ENCODE measurements at places on chromosomes 12 and 14.
A peak's percentile ranks its signal among the peaks of the same experiment; 100 is the strongest.

DNA sequence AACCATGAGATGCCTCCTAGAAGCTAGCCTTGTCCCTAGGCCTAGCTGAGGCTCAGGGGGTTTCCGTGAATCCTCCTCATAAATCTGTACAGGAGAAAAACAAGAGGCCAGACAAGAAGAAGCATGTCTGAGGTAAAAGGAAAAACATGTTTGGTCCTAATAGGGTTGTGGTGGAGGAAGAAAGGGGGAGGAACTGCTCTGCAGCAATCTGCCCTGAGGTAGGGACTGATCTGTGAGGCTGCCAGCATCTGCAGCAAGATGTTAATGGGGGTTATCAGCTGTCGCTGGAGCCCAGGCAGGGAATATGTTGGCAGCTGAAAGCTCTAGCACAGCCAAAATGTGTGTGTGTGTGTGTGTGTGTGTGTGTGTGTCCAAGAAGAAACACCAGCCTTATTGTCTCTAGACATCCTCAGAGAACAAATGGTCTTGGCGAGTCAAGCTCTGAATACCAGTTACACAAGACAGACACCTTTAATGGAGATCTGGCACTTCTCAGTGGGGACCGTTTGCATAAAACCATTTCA, 218.5 kb downstream of the NUAK1 start:
- DNase-seq, result no peak

- no peak for DNase-seq
These were observed 3.1 kb downstream of the C14orf180 start for GRCh38 chr14:104582662-104583061.

GRCh38 chr14:36785511-36785910, 123.9 kb downstream of the PAX9 start:
- no peak for DNase-seq

- DNase-seq, result no peak
These were observed 63.7 kb downstream of the WDR20 start for GRCh38 chr14:102203382-102203781.

DNA sequence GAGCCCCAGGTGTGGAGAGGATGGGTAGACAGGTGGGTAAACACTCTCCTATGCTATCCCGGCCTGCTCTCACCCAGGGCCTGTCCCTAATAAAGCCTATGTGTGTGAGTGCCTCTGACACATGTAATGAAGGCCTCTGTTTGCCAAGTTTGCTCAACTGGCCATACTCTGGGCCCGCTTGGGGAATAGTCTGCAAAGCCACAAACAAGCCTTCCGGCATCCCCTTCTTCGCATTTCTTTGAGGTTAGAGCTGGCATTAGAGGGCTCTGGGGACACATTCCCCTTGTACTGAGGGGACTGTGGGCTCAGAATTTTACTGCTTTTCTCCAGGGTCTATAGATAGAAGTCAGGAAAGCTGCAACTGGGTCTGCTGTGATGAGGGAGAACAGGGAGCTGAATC, 240.5 kb downstream of the C12orf75 start:
- DNase-seq, result no peak

DNA sequence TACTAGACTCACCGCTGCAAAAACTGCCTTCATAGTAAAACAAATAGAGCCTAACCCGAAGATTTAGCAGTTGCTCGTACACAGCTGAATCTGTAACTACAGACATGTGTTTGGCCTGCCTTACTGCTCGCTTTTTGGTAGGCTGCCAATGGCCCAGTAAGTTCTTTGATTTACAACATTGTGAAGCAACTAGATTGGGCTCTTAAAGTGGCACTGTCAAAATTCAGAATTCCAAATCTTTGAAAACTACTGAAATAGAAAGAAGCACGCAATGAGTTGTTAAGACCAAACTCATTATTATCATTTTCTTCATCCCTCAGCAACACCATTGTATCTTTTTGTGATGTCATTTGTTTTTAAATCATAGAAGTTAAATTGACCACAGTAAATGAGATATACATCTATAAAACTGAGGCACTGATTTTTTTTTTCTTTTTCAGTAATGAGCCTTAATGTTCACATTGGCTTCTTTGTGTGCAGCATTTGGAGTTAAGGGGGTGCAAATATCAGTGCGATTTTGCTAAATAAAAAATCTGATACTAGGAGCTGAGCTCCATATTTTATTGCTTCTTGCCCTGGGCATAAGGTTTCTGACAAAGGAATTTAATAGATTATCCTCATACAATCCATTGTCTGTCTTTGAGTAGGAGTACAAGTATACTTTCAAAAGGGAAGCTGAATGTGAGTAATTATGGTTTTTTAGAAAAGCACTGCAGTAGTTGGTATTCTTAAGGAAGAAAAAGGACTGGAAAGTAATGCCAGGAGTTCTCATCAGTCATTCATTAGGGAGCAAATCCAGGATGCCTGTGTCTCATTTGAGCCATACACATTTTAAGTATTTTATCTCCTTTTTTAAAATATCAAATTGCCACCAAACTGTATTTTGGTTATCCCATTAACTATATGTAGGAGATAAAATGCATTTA, 138.5 kb downstream of the KICS2 start:
- no peak for DNase-seq

DNA sequence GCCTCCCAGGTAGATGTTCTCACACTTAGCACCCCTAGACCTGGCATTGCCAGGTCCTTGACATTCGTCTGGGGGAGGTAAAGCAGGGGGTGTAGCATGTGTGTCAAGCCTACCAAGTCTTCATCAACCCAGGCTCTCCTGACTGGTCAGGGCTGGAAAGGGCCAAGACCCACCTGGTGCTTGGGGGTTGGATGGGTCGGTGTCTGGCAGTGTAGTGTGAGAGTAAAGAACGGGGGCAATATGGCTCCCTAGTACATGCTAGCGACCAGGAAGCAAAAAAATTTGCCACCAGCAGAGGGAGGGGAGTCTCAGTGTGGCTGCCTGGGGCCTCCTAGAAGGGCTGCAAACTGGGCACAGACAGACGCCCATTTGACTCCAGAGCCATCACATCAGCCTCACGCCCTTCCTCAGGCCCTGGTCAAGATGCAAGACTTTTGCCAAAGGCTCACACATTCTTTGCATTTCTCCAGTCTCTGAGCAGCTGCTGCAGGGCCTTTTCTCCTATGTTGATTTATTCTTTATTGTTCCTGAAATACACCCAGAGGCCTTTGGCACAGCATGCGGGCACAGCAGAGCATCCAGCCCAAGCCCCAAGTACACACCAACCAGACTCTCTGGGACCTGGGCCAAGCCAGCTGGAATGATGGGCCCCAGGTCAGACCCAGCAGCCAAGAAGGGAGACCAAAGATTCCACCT, 38.3 kb upstream of the PNMA1 start:
- DNase-seq, result peak; percentile 49

DNA sequence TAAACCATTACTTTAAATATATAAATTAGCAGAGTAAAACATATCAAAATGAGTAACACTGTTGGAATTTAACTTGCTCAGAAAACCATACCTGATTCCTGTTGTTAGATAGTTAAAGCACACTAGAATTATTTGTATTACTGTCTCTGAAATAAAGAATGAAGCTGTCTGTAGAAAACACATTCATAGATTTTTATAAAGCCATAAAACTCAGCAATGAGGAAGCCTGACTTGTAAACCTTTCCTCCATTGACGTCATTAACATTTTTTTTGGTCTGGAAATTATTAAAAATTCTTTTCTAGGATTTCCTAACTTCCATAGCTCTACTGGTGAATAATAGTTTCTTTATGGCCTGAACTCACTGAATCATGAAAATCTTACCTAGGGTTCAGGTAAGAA, 147.6 kb downstream of the BRMS1L start:
- no peak for DNase-seq

- no peak for DNase-seq
These were observed 2.1 kb downstream of the ITGA5 start for GRCh38 chr12:54416687-54417603.

DNA sequence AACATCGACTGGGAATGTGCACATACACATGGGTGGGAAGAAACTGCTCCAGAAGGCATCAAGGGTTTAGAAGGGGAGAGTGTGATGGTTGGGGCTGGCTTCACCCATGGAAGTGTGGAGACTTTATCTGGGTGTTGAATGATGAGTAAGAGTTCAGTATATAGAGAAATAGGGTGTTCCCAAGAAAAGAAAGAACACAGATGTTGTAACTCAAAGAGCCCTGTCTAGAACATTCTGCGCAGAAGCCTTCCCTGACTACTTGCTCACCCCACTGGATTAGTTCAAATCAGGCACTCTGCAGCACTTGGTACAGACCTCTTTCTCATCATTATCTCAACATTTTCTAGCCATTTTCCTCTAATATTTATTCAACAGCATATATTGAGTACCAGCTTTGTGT, 491.7 kb downstream of the SNAPC1 start:
- DNase-seq, result no peak

DNA sequence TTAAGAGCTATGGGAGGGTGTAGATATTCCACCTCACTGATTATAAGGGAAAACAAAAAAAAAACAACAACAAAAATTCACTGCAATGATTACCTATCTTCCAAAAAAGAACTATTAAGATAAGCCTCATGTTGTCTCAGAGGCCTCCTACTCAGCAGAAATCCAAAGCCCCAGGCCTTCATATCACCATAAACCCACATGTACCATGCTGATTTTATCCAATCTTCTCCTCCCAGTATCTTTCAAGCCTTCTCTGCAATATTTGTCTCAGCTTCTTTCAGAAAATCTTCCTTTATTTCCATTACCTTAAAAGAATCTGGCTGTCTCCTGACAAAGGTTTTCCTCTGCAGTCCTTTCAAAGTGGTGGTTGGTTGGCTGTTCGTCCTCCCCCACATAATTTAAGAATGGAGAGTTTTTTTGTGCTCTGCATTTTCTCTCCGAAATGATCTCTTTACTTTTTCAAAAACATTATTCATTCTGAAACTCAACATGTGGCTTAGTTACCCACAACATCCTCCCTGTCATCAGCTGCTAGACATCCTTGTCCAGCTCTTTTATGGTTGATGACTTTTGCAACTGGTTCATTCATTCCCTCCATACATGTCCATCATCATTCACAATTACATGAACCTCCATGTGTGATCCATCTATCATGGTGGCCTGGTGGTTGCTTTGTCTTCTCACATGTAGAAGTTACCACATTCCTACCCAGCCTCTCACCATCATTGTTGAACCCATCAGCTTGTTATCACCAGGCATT, 2.9 kb upstream of the EPYC start:
- no peak for DNase-seq

DNA sequence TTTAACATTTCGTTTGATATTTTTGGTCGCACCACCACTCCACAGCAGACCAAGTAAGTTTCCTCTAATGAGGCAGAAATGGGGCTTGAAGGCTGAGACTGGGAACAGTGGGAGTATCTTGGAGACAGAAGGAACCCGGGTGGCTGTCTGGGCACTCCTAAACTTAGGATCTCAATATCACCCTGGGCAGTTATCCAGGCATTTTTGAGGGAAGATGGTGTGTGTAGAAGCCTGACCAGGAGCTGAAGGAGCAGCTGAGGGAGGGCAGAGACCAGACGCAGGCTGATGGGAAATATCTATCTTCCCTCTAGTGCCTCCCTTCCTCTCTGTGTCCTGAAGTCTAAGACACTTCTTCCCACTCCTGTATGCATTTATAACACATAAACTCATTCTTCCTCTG, 10.7 kb downstream of the MARS1 start:
- no peak for DNase-seq

GRCh38 chr12:19151298-19151697, 21.8 kb downstream of the PLEKHA5 start:
- no peak for DNase-seq

DNA sequence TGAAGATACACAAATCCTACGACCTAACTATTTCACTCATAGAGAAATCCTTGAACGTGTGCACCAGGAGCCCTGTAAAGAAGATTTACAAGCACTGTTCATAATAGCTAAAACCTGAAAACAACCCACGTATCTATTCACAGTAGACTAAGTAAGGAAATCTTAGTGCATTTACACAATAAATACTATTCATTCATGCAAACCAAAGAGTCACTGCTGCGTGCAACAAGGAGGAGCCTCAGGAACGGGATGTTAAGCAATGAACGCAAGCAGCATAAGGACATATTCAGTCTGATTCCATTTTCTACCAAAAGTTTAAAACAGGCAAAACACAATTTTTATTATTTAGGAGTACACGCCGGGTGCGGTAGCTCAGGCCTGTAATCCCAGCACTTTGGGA, 176.6 kb downstream of the TTC7B start:
- no peak for DNase-seq

DNA sequence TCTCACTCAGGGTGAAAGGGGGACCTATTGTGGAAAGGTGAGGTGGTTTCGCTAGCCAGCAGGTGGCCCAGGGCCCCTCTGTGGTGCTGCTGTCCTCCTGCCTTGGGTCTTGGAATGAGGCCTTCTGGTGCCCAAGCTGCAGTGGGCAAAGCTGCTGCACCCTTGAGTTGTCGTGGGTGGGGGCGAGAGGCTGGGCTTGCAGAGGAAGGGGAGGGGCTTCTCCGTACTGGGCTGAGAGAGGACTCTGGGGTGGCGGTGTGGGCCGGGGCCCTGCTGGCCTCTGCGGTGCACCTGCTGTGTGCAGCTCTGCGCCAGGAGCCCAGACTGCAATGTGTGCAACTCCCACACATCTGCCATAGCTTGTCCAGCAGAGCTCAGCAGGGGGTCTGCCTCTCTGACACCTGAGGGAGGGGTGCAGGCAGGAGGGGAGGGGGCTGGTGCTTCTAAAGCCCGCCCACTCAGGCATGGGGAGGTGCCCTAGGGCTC, 145.8 kb downstream of the KIF26A start:
- DNase-seq, result no peak

- no peak for DNase-seq
These were observed 83.0 kb upstream of the CCDC196 start for GRCh38 chr14:66403183-66403582.

- DNase-seq, result no peak
These were observed 2.1 kb downstream of the CKAP4 start for GRCh38 chr12:106245767-106246166.

DNA sequence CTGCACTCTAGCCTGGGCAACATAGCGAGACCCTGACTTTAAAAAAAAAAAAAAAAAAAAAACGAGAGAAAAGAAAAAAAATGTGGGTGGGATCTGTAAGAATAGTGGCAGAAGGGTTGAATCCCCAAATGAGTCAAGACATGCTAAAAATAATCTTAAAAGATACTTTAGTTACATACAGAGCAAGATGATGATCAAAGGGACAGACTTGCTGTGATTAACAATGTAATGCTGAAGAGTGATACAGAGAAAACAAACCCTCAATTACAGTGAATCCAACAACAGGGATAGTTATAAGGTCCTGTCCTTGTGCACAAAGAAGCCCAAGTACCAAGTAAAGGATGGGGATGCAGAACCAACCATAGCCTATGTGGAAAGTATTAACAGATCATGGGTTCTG, 80.3 kb downstream of the DCAF5 start:
- no peak for DNase-seq

All from activated CD4-positive, alpha-beta T cell treated with anti-CD3 and anti-CD28 coated beads for 4 hours (primary cell).